ENCODE measurements at places on chromosomes 3 and 15.

- no peak for DNase-seq
These were observed 70.9 kb downstream of the SCN5A start for GRCh38 chr3:38578551-38578950.

- DNase-seq: no peak
These were observed 27.2 kb downstream of the SEC62 start for GRCh38 chr3:169993761-169994160.

GRCh38 chr3:116350119-116350733, 95.1 kb downstream of the LSAMP start:
- DNase-seq: no peak

- no peak for DNase-seq
These were observed 34.1 kb upstream of the LPP start for GRCh38 chr3:188119846-188120245.

GRCh38 chr15:88238618-88239430, 17.7 kb downstream of the NTRK3 start:
- no peak for DNase-seq

DNA sequence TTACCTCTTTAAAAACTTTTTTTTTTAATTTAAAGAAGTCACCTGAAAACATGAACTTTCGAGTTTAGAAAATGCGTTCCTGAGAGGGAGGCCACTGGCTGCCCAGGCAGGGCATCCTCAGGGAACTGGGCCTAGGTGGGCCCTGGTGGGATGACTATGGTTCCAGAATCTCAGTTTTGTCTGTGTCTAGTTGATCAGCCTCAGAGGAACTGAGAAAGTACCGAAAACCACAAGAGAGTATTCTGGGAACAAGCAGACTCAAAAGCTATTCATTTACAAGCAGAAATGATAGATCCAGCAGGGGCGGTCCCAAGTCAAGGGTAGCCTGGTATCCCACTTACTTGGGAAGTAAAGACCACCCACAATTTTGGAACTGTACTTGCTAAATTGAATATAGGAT, 10.5 kb downstream of the WWTR1 start:
- no peak for DNase-seq

GRCh38 chr15:90817117-90818057, 51.0 kb upstream of the FURIN start:
- DNase-seq: no peak

DNA sequence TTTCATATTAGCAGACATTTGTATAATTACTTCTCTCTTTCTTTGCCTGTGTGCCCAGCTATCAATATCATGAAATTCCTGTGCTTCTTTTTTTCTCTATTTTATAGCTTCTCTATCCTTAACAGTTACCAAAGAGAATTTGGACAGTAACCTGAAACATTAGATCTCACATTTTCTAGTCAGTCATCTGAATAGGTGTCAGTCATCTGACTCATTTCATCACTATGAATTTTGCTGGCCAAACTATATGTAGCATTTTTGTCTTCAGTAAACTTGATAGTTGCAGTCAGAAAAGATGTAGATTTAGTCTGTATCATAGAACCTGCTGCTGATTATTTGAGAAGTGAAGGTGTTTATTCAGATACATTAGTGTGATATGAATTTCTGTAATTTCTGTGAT, 52.6 kb downstream of the HMG20A start:
- no peak for DNase-seq

GRCh38 chr3:177337541-177338331, 140.5 kb upstream of the TBL1XR1 start:
- DNase-seq: no peak

- no peak for DNase-seq
These were observed 365.7 kb upstream of the ICE2 start for GRCh38 chr15:60844511-60845174.

GRCh38 chr15:77673866-77674265, 41.2 kb upstream of the LINGO1 start:
- no peak for DNase-seq

DNA sequence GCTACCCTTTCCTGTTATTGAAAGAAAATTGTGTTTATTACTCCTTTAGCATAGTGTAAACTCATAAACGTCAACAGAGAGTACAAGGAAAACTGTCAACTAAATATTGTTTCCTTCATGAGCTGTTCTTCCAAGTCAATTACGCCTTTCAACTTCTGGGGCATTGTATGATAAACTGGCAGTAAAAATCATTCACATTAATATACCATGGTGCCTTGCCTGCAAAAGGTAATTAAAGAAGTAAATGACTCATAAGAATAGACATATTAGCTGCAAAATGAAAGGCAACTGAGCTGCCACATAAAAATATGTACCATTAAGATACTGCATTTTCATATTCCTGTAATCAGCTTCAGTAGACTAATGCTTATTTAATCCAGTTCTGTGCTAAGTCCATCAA, 447.3 kb downstream of the FOXP1 start:
- DNase-seq: no peak

DNA sequence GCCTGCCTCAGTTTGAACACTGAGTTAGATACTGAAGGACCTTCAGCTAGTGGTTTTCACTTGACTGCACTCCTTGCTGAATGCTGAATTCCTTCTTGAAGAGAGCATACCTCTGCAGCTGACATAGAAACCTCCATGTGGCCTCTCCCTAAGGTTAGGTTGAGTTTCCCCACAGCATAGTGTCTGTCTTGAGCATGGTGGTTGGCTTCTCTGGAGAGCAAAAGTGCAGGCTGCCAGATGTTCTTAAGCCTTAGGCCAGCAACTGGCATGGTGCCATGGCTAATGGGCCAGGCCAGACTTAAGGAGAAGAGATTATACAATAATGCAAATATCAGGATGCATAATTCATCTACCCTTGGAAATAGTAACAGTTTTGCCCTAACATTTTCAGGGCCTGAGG, 545.6 kb upstream of the ZNF385D start:
- DNase-seq: no peak

- no peak for DNase-seq
These were observed 159.9 kb upstream of the CMC1 start for GRCh38 chr3:28081533-28081947.

DNA sequence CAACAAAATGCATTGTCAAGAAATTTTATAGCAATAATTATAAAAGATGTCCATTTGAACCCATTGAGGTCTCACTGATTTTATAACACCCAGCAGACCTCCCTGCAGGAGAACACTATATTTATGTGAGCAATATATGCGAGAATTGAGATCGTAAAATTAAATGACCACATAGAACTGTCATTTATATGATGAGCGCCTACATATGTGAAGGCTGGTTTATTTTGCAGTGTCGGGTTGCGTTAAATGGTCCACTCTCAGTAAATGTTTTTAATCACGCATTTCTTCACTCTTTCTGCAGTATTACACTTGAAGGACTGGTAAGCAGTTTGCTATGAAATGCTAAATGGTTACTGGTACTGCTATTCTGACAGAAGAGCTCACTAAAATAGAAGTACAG, 408.5 kb upstream of the AGTR1 start:
- DNase-seq: no peak

DNA sequence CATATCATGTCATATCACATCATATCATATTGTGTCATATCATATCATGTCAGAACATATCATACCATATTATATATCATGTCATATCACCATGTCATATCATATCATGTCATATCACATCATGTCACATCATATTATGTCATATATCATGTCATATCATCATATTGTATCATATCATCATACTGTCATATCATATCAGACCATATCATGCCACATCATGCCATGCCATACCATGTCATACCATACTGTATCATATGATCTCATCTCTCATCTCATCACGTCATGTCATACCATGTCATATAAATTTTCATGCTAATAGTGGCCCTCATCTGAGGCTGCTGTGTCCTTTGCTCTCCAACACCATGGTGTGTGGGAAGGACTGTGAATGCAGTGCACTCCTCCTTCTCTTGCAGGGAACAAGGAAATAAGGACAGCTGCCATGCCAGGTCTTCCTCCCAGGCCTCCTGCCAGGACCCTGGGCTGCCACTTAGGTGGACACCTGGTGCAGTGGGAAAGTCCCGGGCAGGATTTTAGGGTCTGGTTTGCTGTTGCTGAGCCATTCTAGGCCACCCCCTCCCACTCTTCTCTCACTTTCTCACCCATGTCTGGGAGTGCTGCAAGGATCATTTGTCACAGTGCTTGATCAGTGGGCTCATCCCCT, 72.4 kb upstream of the TRPM1 start:
- no peak for DNase-seq

- DNase-seq: no peak
These were observed 1.3 kb upstream of the TRIM59 start for GRCh38 chr3:160450846-160451245.

DNA sequence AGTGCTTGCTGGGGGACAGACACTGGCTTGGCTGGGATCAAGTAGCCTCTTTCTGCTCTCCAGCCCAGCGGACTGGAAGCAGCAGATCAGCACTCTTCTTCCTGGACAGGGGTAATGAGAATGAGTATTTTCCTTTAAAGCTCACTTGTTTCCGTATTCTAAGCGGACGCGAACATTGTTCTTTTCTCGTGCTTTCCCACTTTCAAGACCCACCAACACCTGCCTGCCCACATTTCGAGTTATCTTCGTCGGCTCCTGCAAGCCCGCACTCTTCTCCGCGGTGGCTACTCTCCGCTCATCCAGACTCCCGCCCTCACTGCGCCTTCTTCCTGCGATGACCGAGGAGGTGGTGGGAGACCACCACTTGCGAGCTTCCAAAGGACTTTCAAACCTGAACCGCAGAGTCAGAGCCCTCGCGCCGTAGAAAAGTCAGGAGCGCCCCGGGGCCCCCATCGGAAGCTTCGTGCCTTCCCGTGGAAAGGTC, 1.6 kb upstream of the PPM1L start:
- peak; percentile 59 for DNase-seq

DNA sequence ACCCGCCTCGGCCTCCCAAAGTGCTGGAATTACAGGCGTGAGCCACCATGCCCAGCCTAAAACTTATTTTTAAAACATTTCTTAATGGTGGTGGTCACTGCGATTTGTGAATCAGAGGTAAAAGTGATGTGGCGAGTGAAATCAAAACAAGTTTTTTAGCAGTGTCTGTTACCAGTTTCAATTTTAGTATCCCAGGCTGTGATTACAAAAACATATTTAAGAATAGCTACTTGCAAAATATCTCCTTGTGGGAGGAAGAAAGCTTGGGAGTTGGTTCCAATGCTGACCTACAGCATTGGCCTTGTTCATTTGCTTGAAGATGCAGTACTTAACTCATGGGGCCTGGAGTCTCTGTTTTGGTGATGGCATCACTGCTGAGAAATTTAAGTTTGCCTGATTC, 4.5 kb downstream of the RAB7A start:
- no peak for DNase-seq

GRCh38 chr15:52143873-52144272, 31.3 kb upstream of the BCL2L10 start:
- peak; percentile 40 for DNase-seq

GRCh38 chr15:74274470-74275038, 38.4 kb downstream of the CCDC33 start:
- DNase-seq: no peak

- peak; percentile 80 for DNase-seq
These were observed 12.2 kb downstream of the EIF4E3 start for GRCh38 chr3:71713041-71713440.

DNA sequence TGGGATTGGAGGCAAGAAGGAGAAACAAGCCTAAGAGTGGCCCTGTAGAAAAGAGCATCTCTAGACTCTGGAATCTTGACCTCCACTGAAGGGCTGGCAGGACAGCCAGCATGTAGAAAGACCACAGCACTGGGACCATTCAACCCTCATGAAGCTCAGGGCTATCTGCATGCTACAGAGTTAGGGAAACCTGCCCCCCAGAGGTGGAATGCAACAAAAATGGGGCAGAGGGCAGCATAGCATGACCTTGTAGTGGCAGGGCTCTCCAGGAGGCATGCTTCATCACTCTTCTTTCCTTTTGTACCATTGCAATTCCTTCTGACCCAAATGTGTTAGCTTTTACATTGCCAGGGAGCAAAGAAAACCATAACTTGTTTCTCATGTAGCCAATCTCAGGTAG, 445.4 kb downstream of the EPHB1 start:
- peak; percentile 4 for DNase-seq

DNA sequence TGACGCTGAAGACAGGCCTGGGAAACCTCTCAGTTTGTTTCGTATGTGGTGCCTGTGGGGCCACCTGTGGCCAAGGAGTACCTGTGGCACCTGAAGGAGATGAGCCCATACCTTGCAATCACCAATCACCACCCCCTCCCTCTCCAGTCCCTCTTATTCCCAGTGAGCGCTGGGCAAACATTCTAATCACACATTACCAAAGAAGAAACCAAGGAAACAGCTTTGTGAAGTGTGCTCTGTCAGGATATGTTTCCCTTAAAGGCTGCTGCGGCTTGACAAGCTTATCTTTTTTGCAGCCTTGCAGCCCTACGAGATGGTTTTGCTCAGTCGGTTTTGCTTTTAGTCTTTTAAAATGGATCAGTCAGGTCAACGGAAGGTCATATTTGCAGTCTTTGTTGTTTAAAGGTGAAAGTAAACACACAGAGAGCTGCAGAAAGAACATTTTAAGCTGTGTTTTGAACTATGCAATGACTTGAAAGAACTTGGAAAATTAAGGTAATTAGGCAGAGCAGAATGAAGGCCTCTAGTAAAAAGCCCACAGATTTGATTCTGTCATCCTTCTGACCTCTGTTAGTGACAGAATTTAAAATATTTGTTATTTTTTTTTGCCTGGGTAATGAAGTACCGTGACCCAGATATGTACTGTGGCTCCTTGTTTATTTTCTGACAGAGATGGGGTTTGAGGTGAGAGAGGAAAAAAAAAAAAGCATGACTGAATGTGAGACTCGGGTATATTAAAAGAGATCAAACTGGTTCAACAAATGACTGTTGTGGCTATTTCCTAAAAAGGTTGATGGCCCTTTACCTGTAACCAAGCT, 461.4 kb downstream of the NSUN3 start:
- no peak for DNase-seq

- no peak for DNase-seq
These were observed 106.3 kb downstream of the RORA start for GRCh38 chr15:61122647-61123375.

DNA sequence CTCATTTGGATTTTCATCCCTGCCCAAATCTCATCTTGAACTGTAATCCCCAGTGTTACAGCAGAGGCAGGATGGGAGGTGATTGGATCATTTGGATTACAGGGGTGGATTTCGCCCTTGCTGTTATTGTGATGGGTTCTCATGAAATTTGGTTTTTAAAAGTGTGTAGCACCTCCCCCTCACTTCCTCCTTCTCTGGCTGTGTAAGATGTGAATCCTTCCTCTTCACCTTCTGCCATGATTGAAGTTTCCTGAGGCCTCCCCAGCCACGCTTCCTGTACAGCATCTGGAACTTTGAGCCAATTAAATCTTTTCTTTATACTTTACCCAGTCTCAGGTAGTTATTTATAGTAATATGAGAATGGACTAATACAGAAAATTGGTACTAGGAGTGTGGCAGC, 316.8 kb downstream of the PLCL2 start:
- DNase-seq: no peak

- no peak for DNase-seq
These were observed 43.6 kb downstream of the SENP2 start for GRCh38 chr3:185629554-185630181.

GRCh38 chr15:60682615-60683014, 203.7 kb upstream of the ICE2 start:
- no peak for DNase-seq
